Vagina (tissue), 2 donors: ENCODE measurements at places on chromosomes 1 and 21.

GRCh38 chr1:152185544-152186391 lies 26.7 kb upstream of the RPTN start:
- DNase-seq, result no peak

- no peak for DNase-seq
These were observed 51.7 kb downstream of the SH3GLB1 start for GRCh38 chr1:86756062-86756406.

DNA sequence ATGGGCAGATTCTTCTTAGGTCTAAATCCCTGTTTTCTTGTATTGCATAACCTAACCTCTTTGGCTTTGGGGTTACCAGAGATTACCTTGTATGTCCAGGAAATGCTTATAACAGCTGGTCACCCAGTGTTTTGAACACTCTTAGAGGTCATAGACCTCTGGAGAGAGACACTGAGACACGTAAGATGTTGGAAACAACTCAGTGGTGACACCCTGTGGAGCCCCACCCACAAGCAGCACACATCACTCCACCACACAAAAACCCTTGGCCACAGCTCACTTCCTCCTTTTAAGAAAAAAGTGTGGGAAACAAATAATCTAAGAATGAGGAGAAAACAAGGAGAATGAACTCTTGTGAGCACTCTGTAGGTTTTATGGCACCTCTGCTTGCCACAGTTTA lies 26.3 kb upstream of the CYP4B1 start:
- no peak for DNase-seq

DNA sequence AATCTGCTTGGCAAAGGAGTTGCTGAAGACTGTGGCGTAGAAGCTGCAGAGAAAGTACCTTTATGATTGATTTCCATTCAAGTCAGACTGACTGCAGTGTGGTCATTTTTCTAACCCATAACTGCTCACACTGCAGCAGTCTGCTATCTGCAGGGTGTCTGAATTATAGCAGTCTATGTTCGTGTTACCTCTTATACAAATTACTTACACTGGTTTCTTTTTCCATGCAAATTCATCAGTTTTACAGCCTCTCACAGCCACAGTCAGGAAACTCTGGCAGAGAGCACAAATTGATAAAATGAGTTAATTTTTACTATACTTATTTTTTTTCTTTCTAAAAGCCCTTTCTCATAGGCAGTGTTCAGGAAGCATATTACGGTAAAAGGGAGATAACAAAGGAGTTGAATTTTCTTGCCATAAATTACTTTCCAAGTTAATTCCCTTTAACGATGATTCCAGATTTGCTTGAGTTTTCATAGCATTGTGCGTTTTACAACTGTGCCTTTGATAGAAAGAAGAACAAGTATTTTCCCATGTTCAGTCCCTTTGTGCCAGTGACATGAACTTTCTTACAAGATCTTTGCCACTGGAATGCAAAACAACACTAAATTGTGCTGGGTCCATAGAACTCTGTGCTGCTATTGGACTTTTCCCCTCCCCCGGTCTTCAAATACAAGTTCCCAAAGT lies 261.5 kb downstream of the NFIA start:
- no peak for DNase-seq

- no peak for DNase-seq
These were observed 96.5 kb downstream of the USP25 start for GRCh38 chr21:15826147-15826780.

DNA sequence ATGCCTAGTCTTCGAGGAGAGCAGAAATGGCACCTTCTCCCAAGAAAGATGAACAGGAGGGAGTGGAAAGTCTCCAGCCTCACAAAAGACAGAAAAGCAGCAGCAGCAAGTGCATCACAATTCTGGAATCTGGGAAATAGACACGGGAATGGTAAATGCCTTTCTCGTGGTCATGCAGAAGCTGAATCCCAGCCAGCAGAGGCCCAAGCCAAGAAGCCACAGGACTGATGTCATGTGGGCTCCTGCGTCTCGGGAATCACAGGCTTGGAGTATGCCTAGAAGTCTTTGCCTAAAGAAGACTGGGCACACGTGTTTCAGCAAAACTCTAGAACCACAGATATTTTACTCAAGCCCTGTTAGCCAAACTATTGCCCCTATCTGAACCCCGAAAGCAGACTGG lies 260.3 kb upstream of the PLD5 start:
- DNase-seq, result no peak
